NCI-H460 (cell line): ENCODE measurements at places on chromosomes 12 and 14.

DNA sequence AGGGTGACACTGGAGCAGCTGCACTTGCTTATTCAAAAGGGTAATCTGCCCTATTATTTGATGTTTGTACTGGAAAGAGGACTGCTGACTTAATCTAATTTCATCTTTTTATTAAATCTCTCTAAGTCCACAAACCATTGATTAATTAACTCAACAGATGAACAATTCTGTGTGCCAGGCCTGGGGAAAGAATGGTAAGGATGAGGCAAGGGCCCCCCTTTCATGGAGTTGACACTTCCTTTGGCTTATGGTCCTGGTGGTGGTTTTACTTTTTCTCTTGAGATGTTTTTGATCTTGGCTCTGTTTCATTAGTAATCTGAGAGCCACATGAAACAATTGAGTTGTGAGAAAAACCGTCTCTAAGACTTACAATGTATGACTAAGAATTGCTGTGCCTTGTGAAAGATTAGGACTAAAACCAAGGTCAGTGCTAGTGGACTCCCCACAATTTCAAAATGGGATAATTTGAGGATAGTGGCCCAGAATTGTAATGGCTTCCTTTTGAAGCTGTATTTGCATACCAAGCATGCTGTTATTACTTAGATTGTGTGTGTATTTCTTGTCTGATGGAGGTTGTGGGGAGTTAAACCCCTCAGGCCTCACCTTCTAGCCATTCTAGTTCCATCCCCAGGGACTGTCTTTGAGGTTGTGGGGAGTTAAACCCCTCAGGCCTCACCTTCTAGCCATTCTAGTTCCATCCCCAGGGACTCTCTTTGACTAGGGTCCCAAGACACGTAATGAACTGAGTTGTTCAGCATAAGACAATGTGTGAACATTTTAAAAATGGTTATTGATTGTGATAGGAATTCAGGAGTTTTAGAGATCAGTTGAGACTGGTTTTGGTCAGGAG lies 52.5 kb upstream of the EVL start:
- DNase-seq = no peak

- no peak for DNase-seq
These were observed 3.7 kb downstream of the SELPLG start for GRCh38 chr12:108629824-108630476.

DNA sequence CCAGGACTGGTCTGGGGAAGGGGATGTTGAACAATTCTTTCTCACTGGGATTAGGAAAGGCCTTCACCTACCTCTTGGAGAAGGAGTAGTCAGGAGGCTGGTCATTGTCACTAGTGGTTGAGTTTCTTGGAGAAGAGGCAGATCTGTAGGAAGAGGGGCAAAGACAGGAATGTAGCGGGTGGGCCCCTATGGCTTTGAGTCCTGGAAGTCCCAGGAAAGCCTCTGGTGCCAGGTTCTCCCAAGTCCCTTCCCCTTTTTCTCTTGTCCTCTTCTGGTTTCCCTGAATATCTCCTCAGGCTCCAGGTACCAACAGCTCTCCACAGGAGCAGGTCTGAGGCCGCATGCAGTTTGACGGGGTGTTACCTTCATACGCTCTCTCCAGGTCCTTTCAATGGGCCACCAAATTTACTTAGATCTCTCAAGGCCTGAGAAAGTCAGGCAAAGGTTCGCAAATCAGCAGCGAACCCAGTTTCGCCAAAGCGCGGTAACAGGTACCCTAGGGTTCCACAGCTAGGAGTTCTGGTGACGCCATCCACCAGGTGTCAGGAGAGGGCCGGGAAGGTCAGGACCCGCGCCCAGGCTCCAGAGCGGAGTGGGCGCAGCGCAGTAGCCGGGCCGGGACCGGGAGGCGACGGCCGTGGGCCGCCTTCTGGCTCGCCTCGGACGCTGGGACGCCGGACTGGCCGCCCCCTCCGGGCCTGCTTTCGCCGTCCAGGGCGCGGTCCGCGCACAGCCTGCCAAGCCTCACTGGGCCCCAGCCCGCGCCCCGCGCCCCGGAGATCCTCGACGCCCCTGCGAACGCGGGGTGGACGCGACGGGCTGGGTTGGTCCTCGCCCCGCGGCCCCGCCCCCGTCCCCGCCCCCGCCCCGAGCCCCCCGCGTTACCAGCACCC lies 795 bp downstream of the SMAGP start:
- DNase-seq = peak; percentile 44

DNA sequence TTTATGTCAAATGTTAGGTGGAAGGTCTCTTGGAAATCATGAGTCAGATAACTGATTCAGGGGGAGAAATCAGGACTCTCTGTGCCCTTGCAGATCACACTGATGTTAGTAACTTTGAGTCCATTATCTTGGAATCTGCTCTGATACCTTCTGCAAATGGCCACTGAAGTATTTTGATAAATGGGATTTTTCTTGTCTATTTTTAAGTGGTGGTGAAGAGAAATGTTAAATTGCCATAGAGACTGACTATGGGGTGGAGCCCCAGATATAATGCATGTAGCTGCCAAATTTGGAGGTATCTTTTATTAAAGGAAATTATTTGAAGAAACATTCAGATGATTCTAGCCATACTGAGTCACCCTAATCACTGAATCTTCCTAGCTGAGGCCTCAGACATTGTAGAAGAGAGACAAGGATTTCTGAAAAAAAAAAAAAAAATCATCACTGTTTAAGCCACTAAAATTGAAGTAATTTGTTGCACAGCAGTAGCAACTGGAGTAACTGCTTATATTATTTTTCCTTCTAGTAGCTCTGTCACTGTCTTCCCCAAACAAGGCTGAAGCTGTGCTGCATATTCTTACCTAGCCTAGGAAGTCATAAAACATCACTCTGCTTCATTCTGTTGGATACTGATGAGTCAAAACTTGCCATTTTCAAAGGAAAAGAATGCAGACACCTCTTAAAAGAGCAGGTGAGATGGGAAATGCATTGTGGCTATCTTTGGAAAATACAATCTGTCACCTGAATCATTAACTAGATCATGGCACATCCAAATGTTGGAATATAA lies 36.0 kb upstream of the CLEC14A start:
- DNase-seq = no peak

DNA sequence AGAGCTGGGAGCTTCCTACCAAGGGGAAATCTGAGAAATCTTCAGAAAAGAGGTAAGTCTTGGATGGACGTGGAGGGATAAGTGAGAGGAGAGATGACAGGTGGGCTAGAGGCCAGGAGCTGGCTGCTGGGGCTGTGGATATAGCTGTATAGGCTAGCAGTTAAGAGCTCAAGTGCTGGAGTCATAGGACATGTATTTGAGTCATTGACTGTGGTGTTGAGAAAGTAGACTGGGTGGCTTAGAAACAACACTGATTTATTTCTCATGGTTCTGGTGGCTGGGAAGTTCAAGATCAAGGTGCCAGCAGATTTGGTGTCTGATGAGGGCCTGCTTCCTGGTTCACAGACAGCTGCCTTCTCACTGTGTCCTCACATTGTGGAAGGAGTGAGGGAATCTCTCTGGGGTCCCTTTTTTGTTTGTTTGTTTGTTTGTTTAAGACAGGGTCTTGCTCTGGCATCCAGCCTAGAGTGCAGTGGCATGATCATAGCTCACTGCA lies 151.1 kb upstream of the FUT8 start:
- DNase-seq = no peak
